Skin of body (tissue), 3 donors: ENCODE measurements at places on chromosomes 13 and 19. TPM values are rescaled to one million over a fixed set of nuclear protein-coding genes. Genes with fewer than 3 reads are reported as not detected.

NLRP4 gene
- not detected for total RNA-seq

CD37 gene
- total RNA-seq = 8.2 TPM

RUBCNL gene
- total RNA-seq = 3.9 TPM

GRCh38 chr19:55228015-55228391 lies 560 bp downstream of the TMEM86B start:
- DNase-seq = no peak

DNA sequence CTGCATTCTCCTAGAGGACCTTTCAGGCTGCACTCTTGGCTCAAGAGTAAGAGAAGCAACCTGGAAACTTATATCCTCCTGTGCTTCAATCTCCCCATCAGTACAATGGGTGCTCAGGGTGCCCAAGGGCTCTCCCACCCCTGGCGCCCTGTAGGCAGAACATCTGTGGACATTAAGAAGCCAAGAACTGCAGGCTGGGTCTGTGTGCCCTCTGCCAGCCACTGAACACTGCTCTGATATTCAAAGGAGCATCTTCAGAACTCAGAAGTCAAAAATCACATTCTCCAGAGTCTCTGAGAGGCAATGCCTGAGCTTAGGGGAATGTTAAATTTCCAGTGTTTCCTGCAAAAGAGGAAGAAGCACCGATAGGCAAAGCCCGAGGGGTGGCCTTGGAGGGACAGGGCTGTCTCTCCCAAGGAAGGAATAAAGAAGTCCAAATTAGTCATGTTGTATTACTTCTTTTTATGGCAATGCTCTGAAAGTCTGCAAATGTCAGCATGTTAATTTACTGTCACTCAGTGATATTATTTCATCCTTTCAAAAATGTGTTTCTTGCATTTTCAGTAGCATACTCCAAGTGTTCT lies 88.1 kb downstream of the TSHZ3 start:
- DNase-seq = no peak

ZNF599 gene
- total RNA-seq = 3.8 TPM

- DNase-seq = no peak
These were observed 23.6 kb upstream of the NDFIP2 start for GRCh38 chr13:79457390-79457789.

DNA sequence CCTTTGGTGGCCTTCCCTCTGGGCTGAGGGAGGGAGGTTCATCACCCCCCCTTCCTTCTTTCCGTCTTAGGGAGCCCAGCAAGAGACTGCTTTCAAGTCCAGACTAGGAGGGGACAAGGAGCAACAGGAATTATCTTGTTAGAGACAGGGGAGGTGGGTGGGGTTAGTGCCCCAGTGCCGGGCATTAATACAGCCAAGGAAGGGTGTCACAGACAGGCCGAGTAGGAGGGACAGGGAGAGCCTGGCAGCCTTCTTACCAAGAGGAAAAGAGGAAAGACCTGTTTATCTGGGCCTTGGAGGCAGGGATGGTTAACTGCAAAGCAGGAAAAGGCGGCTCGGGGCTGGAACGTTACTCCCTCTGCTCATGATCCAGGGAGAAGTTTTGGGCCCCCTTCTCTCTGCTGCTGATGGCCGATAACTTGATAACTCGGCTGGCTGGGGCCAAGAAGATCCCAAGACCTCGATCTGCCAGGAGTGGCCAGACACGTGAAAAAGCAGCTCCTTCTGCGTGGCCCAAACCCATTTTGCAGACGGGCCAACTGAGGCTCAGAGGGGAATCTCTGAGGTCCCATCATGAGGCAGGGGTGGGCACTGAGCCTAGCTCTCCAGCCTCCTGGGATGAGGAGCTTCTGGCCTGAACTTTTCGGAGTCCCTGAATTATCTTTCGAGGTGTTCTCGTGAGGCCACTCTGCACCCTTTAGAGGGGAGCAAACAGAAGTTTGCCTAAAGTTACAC lies 79.3 kb downstream of the PTPRS start:
- DNase-seq = peak; percentile 9

PGLYRP1 gene
- 5.3 TPM for total RNA-seq

DNA sequence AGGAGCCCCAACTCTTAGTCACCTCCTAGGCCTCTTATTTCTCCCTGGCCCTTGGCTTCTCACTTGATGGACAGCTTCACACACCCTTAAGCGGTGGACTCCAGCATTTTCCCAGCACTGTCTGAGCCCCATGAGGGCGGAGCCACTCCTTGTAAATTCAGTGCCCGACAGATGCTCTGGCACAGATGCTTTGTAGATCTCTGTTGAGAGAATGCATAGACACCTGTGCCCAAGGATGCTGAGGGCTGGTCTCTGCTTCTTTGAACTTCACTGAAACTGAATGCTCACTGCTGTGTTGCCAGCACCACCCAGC lies 3.3 kb downstream of the SYCN start:
- DNase-seq = no peak

ZNF560 gene
- total RNA-seq = 0.49 TPM

ATP8B3 gene
- total RNA-seq = 0.99 TPM

DNA sequence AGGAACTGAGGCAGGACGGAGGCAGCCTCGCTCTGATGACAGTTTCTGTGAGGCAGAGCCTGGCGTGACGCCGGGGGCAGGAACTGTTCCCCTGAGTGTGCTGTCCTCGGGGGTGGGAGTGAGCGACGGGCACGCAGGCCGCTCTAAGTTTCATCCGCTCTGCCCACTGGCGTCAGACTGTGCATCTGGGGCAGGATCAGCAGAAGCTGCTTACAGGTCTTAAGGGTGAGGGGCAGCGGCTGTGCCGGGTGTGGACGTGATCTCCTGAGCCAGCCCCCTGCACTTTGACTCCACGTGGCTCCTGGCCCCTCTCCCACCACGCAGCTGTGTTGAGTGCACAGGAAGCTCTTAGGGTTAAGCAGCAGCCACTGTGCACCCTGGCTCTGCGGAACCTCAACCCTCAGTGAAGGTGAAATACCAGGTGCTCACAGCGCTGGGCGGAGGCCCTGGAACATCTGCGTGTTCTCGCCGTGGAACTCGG lies 1.5 kb downstream of the GRK1 start:
- DNase-seq = no peak

THAP8 gene
- total RNA-seq = 2.3 TPM

DNA sequence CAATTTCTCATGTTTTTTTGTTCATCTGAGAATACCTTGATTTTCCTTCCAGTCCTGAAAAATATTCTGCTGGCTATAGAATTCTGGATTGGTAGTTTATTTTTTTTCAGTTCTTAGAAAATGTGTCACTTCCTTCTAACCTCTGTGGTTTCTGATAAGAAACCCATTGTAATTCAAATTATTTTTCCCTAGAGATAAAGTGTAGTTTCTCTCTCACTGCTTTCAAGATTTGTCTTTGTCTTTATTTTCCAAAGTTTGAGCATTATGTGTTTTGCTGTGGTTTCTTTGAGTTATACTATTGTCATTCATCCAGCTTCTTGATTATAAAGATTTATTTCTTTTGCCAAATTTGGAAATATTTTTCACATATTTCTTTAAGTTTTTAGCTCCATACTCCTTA lies 324.0 kb upstream of the SPRY2 start:
- no peak for DNase-seq

DNA sequence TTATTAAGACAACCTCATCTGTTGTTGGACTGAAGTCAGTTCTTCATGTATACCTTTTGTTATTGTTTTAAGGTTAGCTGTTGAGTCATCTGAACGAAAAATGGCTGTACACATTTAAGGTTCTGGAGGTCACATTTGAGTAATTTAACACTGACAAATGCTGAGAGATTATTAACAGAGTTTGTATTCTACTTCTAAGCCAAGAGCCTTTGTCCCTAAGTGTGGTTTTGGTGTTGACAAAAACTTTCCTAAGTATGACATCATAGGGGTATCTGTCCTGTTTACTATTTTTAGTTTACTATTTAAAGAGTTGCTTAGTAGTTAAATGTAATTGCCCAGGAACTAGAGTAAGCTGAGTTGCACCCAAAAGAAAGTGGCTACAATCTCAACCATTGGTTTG lies 71.9 kb downstream of the CDK8 start:
- no peak for DNase-seq

GRCh38 chr13:93290503-93290902 lies 63.9 kb downstream of the GPC6 start:
- no peak for DNase-seq

DBP gene
- 5.7 TPM for total RNA-seq

ACER1 gene
- total RNA-seq = 4.0 TPM

DNA sequence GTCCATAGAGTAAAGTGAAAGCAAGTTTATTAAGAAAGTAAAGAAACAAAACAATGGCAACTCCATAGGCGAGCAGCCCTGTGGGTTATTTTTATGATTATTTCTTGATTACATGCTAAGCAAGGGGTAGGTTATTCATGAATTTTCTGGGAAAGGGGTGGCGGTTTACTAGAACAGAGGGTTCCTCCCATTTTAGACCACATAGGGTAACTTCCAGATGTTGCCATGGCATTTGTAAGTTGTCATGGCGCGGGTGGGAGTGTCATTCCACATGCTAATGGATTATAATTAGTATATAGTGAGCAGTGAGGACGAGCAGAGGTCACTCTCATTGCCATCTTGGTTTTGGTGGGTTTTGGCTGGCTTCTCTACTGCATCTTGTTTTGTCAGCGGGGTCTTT lies 8.4 kb upstream of the DCUN1D2 start:
- no peak for DNase-seq

CBARP gene
- total RNA-seq = 1.9 TPM

- DNase-seq = no peak
These were observed 1827.0 kb upstream of the MIR17HG start for GRCh38 chr13:89520468-89520867.

DNA sequence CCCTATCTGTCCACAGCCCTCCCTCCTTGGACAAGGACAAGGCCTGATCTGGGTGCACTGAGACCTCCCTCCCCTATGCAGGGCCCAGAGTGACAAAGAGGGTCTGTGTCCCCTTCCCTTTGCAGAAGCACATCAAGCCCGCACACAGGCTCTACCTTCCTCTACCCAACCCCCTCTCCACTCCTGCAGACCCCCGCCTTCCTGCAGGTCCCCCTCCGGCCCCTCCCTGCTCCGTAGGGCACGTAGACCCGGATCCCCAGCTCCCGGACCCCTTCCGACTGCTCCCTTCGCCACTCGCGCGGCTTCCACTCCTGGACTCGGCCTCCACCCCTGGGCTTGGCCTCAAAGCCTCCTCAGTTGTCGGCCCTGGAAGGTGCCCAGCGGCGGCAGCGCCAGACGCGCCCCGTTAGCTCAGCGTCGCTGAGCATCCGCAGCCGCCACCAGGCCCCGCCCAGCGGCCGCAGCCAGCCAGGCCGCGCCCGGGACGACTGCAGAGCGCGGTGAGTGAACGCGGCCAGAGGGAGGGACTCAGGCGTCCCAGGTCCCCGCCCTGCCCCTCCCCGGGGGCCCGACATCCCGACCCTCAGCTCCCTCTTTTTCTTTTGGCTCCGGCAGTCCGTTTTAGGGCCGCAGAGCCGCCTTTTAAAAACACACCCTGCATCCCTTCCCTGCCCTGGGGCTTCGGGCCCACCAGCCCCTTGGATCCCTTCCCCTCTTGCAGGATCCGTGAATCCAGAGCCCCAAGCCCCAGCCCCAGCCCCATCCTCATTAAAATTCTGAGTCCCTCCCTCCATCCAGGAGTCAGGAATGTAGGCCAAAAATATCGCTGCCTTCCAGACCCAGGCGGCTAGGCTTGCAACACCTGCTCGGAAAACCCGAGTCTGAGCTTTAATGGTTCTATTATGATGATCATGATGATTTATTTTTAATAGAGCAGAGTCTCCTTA lies 1.5 kb upstream of the MYADM start:
- DNase-seq = peak; percentile 69

DNA sequence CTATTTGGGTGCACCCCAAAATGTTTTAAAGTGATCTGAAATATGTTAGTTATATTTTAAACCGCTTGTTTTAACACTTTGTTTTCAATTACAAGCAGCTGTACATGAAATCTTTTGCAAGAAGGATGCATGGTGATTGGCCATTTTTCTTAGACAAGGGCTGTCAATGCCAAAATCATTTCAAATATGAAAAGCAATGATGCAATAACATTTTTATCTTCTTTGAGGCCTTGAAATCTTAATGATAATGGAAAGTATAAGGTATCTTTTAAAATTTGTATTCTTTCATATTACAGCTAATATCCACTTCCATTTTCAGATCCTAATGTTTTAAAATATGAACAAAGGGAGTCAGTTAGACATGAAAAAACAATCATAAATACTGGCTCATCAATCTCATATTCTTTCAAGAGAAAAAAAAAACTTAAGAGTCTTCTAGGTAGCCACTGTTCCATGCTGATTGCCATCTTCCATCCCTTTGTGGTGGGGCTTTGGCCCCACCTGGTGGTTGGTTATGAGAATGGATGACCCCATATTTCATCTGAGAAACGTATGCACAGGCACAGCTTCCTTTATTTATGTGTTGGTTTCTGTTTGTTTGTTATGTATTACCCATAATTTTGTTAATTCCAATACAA lies 330.3 kb upstream of the MIR17HG start:
- DNase-seq = no peak

RXFP2 gene
- total RNA-seq = not detected

DNA sequence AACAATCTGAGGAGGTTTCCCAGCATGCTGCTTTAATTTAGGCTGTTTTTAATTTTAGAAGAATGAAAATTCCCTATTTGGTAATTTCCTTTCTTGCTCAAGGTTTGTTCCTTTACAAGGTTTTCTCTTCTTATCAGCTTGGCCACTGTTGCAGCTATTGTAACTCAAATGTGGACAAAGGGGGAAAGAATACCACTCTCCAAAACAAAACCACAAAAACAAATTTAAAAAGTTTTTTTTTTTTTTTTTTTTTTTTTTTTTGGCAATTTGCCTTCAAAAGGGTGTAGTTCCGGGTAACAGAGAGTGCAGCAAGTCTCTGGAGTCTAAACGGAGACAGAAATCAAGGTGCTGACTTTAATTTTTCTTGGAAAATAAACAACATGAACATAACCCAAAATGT lies 306.4 kb upstream of the ARGLU1 start:
- DNase-seq = no peak

- DNase-seq = no peak
These were observed 985.4 kb downstream of the DIAPH3 start for GRCh38 chr13:59178344-59178743.

DNA sequence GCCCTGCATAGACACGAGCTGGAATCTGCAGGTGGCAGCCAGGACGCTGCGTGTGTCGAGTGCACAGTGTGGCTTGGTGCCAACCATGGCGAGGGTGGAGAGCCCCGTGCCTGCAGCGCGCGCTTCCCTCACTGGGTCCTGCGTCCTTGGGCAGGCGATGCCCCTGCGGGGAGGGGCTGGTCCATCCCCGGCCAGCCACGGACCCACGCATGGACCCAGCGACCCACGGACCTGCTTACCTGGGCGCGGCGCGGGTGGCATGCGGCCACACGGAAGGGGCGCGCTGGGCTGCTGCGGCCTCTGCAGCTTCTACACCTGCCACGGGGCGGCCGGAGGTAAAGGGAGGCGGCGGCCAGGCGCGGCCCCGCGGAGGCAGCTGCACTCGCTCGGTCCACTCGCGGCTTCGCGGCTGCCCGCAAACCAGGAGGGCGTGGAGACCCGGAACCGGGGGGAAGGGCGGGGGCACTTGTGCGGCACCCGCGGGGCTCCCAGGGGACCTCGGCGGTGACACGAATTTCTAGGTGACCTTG lies 569 bp upstream of the MCF2L start:
- no peak for DNase-seq

DNA sequence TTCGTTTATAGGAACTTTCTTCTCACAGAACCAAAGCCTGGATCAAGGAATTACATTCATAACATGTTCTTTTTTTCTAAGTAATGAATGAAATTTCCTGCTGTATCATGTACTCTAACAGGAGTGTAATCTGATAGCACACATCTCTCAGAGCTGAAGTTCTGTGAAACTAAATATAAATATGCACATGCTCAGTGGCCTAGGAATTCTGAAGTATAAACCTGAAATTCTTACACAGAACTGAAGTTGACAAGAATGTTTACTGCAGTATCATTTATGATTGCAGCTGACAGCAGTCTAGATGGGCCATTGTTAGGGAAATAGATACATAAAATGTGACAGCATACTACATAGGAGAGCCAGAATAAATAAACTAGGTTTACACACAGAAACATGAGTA lies 54.5 kb downstream of the USP12 start:
- DNase-seq = no peak
